Gastroesophageal sphincter (tissue), 4 donors: ENCODE measurements at places on chromosomes 7 and 10.

DNA sequence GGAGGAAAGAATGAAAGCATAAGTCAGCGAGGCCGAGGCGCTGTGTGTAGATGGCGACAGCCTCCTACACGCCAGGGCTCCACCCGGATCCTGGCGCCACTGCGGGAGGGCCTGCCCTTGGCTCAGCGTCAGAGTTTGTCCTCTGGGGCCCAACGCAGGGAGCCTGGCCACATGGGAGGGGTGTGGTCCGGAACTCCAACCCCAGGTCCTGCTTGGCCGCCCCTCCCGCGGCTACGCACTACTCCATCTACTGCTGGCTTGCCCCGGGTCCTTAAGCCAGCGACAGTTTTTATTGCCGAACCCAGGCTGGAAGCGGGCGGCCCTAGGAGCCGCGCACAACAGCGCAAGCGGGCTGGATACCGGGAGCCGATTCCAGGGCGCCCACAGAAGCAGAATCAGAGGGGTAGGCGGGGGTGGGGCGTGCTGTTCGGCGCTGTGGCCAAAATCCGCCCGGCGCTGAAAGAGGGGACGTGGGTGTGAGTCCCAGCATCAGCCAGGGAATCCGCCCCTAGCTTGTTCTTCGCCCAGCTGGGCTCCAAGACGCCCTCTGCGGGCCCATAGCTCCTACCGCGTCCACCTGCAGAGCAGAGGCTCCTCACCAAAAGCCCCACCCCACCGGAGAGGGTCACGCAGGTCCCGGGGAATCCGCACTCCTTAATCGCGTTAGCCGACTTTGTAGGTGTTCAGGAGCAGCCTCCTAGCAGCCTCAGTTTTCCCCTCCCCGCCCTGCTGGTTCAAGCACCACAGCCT, 4.5 kb downstream of the KAZALD1 start:
- ATAC-seq: peak; percentile 69

GRCh38 chr7:106104721-106105260, 7.3 kb downstream of the SYPL1 start:
- no peak for ATAC-seq

DNA sequence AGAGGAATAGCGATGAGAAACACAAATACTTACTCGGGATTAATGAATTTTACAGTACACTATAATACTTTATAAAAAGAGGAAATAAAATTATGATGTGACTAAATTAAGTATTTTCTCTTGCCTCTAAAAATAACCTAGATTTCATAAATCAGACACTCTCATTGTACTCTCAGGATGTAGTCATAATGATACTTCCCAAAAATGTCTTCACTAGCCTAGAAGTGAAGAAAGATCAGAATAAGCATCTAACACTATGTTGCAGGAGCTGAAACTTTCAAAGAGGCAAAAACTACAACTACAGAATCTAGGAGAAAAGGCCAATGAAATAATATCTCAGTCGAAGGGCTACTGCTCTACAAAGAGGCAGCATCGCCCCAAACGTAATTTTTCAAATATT, 49.4 kb downstream of the DNAJC1 start:
- no peak for ATAC-seq

- ATAC-seq: peak; percentile 61
Observed at GRCh38 chr10:51366044-51366443, 291.8 kb downstream of the PRKG1 start.

- no peak for ATAC-seq
Observed at GRCh38 chr7:116224492-116225098, 14.3 kb downstream of the TES start.

DNA sequence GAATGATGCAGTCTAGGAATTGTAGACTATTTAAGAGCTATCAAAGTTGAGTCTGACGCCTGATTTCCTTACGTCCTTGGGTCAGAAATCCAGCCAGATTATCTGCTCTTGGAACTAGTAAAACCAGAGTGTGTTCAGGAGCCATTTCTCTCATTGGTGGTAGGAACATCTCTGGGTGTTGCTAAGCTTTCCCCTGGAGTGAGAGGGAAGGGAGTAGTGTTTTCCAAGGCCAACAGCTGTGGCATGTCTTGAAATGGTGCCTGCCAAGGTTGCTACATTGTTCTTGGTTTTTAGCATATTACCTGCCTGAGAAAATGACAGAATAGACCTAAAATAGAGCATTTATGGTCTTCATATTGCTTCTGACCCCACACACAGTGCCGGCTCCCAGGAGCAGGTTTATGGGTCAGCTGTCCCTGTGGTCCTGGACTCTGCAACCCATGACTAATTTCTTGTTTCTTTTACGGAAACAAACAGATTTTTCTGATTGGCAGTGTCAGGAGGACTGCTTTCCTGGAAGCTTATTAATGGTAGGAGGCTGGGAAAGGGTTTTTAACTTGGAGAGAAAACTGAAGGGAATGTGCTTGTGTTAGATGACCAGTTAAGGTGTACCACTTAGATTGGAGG, 17.5 kb downstream of the GBF1 start:
- ATAC-seq: peak; percentile 43

GRCh38 chr7:139825666-139826290, 3.3 kb upstream of the TBXAS1 start:
- no peak for ATAC-seq

- ATAC-seq: no peak
Observed at GRCh38 chr10:128307820-128308219, 181.6 kb upstream of the MKI67 start.

DNA sequence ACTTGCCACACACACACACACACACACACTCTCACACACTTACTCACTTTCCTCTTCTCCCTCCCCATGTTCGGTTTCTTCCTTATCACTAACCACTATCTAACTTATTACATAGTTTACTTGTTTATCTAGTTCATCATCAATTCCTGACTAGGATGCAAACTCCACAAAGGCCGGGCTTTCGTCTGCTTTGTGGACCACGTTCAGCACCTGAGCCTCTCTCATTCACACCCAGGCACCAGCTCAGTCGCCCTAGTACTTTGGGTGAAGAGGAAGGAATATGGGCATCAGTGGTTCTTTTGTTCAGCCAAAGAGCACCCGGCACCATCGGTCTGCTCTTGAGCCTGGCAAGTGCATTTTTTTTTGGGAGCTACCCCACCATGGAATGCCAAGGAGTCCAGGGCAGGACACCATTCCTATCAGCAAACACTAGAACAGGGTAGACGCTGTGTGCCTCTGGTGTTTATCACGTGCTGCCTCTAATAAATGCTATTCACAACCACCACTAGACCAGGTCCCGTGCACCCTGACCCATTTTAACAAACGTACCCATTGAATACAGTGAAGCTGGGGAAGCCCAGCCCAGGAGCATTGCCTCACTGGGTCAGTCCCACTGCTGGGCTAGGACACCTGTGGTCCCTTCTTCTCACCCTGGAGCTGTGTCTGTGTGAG, 2.2 kb downstream of the C10orf67 start:
- no peak for ATAC-seq

DNA sequence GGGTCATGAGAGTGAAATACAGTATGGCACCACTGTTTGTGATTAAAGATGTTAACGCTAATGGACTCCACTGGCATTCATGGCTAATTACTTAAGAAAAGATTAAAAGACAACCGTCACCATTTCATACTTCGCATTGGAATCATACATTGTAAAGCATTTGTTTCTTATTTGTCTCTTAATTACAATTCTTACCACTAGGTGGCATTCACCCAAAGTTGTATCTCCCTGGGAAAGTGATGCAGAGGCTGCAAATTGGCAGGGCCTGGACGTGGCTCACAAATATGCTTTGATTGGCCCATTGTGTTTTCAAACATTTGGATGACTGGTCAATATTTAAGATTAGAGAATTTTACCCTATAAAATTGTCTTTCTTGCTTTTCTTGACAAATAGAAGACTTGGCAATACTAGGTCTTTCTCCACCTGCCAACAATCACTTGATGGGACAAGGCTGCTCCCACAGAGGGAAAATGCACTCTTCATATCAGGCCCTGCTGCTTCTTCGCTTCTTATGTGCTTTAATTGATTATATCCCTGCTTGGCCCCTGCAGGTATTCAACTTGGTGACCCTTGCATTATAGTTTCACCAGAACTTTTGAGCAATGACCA, 72.1 kb upstream of the STARD3NL start:
- ATAC-seq: no peak

GRCh38 chr7:65264258-65264657, 109.4 kb upstream of the ZNF92 start:
- no peak for ATAC-seq

GRCh38 chr10:71646037-71646436, 73.5 kb downstream of the C10orf105 start:
- ATAC-seq: no peak

DNA sequence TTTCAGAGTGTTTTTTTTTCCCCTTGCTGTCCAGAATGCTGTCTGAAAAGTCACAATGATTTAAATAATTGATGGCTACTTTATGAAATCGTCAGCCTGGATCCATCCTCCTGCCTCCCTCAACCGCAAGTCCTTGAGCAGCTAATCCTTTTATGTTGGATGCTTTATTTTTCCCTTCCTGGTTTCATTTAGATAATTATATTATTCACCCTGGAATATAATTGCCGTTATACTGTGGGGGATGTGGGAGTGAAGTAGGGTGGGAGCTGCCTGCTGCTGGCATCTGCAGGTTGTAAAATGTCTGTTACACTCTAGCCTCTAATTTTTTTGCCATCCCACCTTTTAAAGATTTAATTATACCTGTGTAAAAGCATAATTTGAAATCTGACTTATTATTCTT, 290.5 kb upstream of the LRGUK start:
- no peak for ATAC-seq

- peak; percentile 83 for ATAC-seq
Observed at GRCh38 chr7:30764030-30764975, 6.9 kb upstream of the MINDY4 start.

GRCh38 chr7:142391191-142391992, 133.5 kb upstream of the PRSS58 start:
- no peak for ATAC-seq

- no peak for ATAC-seq
Observed at GRCh38 chr7:20005081-20005480, 212.1 kb downstream of the MACC1 start.

DNA sequence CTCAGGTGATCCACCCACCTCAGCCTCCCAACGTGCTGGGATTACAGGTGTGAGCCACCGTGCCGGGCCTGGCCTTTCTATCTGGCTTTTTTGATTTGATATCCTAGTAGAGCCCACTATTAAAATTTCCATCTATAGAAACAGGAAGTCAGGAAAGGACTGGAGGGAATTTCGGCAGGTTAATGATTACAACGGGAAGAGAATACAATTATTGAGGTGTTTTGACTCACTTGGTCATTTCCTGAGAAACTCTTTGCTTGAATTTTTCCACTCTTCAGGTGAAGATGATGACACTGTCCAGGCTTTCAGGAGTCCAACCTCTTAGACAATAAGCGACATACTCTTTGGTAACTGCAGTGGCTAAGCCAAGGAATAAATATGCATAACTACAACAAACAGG, 1.1 kb upstream of the MKLN1 start:
- ATAC-seq: no peak
